Gastroesophageal sphincter (tissue), 4 donors: ENCODE measurements at places on chromosomes 5 and 9. TPM values are rescaled to one million over a fixed set of nuclear protein-coding genes. Genes with fewer than 3 reads are reported as not detected.

GRCh38 chr5:125530833-125531615 is 784.6 kb upstream of the ZNF608 start:
- H3K4me3 ChIP-seq = no peak overlapping the region
- no peaks in the 10 kb centered on the region for H3K36me3 ChIP-seq
- H3K27ac ChIP-seq = no peak overlapping the region

GRCh38 chr9:132596200-132596599 is 13.8 kb downstream of the BARHL1 start:
- ATAC-seq = no peak
- no peak overlapping the region for H3K4me3 ChIP-seq
- H3K36me3 ChIP-seq = peaks cover 84% of the 10 kb centered on the region
- H3K4me1 ChIP-seq = no peaks in the 10 kb centered on the region
- H3K27me3 ChIP-seq = peaks cover 53% of the 10 kb centered on the region
- no peak overlapping the region for H3K27ac ChIP-seq

DNA sequence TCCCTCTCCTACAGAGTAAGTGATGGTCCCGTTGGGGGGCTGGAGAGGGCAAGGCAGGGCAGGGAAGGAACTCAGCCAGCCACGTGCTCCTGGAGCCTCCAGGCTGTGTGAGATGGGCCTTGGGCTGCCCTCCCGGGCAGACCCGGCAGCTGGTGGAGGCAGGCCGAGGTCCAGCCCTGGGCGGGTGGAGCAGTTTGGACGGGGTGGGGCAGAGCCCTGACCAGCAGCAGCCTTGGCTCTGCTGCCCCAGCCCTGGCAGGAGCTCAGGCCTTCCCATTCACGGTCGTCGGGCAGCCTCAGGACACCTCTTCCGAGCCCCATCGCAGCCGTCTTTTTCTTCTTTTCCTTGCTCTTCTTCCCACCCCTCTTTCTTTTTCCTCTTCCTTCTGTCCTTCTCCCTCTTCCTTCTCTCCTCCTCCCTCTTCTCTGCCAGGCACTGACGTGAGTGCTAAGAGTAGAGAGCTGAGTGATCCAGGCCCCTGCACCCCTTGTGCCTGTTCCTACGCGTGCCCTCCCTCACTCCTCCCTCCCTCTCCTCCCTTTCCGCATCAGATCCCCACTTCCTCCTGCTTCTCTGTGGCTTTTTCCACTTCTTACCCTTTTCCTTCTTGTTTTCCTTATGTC is 42.8 kb downstream of the AMBP start:
- H3K4me3 ChIP-seq = no peak overlapping the region
- no peaks in the 10 kb centered on the region for H3K36me3 ChIP-seq
- no peak for ATAC-seq
- H3K27me3 ChIP-seq = no peaks in the 10 kb centered on the region

DNA sequence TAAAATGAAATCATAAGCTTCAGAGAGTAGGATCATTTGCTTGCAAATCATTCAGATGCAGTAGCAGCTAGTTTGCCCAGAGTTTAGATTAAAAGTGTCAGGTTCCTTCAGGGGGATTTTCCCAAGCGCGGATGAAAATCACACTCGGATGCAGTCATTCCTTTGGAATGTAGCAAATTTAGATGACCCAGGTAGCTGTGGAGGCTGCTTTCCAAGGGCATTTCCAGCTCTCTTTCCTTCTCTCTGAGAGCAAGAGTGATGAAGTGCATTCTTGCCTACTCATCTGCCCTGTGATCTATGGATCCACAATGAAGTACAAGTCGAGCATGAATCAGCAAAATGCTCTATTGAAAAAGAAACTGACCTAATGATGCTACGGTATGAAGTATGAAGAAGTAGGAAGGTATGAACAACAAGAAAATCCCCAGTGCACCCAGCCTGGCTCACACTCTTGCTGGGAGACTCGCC is 200.2 kb downstream of the PLK2 start:
- H3K4me3 ChIP-seq = no peak overlapping the region
- ATAC-seq = no peak
- no peaks in the 10 kb centered on the region for H3K36me3 ChIP-seq
- no peak overlapping the region for H3K27ac ChIP-seq

DNA sequence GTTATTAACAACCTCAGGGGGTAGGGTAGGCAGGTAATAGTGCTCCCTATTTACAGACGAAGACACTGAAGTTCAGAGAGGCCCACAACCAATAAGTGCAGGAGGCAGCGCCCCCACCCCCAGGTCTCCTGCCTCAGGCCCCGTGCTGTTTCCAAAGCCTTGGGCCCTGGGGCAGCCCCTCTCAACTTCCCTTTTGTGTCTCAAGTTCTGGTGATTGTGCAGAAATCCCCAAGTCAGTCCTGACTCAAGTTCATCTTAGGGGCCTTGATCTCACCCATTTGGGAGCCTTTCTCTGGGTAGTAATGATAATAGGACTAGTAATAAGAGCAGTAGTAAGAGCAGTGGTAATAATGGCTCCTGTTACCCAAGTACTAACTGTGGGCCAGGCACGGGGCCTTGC is 35.5 kb upstream of the ASS1 start:
- peaks cover 70% of the 10 kb centered on the region for H3K36me3 ChIP-seq
- H3K4me3 ChIP-seq = no peak overlapping the region
- H3K27me3 ChIP-seq = no peaks in the 10 kb centered on the region
- H3K27ac ChIP-seq = no peak overlapping the region
- ATAC-seq = no peak

DNA sequence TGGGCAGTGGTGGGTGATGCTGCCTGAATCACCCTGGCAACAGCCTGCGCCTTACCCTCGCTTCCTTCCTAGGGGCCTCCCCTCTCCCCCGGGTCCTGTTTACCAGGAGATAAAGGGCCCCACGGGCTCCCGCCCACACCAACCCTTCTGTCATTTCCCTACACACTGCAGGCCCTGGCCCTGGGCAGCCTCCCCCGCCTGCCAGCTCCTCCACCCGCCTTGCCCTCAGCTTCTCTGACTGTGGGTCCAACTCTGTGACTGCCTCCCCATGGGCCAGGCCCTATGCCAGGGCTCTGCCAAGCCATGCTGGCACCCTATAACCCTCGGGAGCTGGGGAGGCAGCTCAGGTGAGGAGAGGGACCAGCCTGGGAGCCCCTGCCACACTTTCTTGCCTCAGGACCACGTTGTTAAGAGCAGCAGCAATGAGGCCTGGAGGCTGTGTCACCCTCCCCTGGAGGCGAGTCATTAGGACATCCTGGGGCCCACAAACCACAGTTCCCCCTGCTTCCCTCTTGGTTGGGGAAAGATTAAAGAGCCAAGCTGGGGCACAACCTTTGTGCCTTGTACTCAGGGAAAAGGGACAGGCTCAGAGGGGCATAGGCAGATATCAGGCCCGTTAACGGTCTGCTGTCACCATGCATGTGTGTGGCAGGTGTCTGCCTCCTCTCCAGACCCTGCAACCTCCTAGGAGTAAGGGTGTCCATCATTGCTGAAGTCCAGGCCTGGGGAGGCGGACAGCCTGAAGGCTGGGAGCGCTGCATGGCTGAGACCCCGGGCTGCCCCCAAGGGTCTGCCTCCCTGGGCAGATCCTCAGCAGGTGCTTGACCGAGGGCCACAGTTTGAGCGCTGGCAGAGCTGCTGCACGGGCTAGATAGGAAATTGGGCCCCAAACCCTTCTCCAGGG is 2.8 kb downstream of the MGAT4B start:
- peaks cover 31% of the 10 kb centered on the region for H3K36me3 ChIP-seq
- H3K4me1 ChIP-seq = no peaks in the 10 kb centered on the region
- ATAC-seq = no peak
- no peaks in the 10 kb centered on the region for H3K27me3 ChIP-seq
- H3K27ac ChIP-seq = no peak overlapping the region
- H3K4me3 ChIP-seq = no peak overlapping the region

- H3K36me3 ChIP-seq = no peaks in the 10 kb centered on the region
- H3K27me3 ChIP-seq = peaks cover 16% of the 10 kb centered on the region
- ATAC-seq = no peak
- H3K27ac ChIP-seq = no peak overlapping the region
- no peak overlapping the region for H3K4me3 ChIP-seq
- H3K4me1 ChIP-seq = no peaks in the 10 kb centered on the region
These were observed 53.0 kb upstream of the SIMC1 start for GRCh38 chr5:176185133-176185733.

- no peak overlapping the region for H3K27ac ChIP-seq
- no peaks in the 10 kb centered on the region for H3K36me3 ChIP-seq
- H3K27me3 ChIP-seq = peaks cover 8% of the 10 kb centered on the region
- H3K4me1 ChIP-seq = no peaks in the 10 kb centered on the region
- ATAC-seq = no peak
These were observed 144.3 kb downstream of the MUSK start for GRCh38 chr9:110812886-110813285.

DNA sequence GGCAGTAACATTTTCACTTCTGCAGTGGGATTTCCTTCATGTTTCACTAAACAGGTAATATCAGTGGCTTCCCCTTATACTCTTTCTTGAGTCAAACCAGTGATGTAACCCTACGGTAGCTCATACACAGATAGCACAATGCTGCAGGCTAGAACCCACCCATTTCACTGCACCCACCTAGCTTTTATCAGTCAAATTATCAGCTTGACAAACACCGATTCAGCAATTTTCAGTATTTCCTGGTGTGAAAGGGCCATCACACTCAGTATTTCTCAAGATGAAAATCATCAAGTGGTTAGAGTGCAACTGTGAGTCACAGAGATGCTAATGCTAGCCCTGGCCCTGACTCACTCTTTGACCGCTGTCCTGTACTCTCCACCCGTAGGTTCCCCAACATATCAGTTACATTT is 242.3 kb upstream of the PTGER4 start:
- H3K4me1 ChIP-seq = no peaks in the 10 kb centered on the region
- no peaks in the 10 kb centered on the region for H3K36me3 ChIP-seq
- no peak overlapping the region for H3K27ac ChIP-seq
- H3K4me3 ChIP-seq = no peak overlapping the region
- H3K27me3 ChIP-seq = no peaks in the 10 kb centered on the region

DNA sequence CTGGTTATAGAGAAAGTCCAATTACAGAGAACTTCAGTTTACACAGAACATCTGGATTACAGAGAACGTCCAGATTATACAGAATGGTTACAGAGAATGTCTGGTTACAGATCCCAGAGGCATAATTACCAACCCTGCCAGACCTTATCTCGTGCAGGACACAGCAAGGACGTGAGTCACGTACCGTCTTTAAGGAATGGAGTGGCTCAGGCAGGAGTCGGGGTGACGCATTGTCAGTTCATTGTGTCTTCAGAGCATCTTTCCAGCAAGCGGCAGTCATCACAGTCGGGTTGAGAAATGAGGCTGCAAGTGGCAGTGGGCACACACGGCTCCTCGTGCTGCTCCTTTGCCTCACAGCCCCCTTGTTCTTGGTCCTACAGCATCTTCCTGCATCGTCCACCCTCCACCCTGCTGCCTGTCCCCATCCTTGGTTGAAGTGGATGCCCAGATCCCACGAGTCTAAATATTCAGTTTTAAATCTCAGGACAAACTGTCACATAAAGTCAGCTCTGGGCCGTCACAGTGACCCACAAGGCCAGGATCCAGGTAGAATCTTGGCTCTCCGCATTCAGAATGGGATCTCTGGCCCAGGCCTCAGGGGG is 30.0 kb upstream of the SLC6A19 start:
- no peak for ATAC-seq
- no peaks in the 10 kb centered on the region for H3K36me3 ChIP-seq
- H3K4me3 ChIP-seq = no peak overlapping the region
- H3K27ac ChIP-seq = no peak overlapping the region

GRCh38 chr9:26502311-26502710 is 390.3 kb downstream of the CAAP1 start:
- no peak overlapping the region for H3K4me3 ChIP-seq
- no peaks in the 10 kb centered on the region for H3K27me3 ChIP-seq
- no peak overlapping the region for H3K27ac ChIP-seq
- H3K36me3 ChIP-seq = no peaks in the 10 kb centered on the region

DNA sequence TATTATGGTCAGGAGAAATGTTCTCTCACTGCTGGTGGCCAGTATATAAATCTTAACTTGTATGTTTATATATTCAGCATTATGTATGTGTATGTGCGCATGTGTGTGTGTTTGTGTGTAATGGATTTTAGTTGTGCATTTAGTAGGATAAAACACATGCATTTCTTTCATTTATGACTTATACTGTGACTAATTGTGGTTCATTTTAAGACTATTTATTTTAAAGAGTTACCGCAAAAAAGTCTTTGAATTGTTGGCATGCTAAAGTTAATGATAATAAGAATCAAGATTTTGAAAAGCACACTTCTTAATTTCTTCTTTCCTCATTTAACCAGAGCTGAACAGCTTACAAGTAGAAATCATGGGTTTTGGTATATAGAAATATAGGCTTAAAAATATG is 60.9 kb downstream of the RAI14 start:
- peak overlapping the region; percentile 34 for H3K27ac ChIP-seq
- ATAC-seq = no peak
- H3K4me3 ChIP-seq = no peak overlapping the region
- H3K27me3 ChIP-seq = no peaks in the 10 kb centered on the region

GRCh38 chr5:7805379-7805778 is 45.6 kb downstream of the CFAP90 start:
- peaks cover 18% of the 10 kb centered on the region for H3K36me3 ChIP-seq
- no peak for ATAC-seq
- H3K27me3 ChIP-seq = no peaks in the 10 kb centered on the region
- H3K4me3 ChIP-seq = no peak overlapping the region
- no peak overlapping the region for H3K27ac ChIP-seq
- no peaks in the 10 kb centered on the region for H3K4me1 ChIP-seq

- no peak overlapping the region for H3K27ac ChIP-seq
- no peak for ATAC-seq
- no peaks in the 10 kb centered on the region for H3K36me3 ChIP-seq
- no peak overlapping the region for H3K4me3 ChIP-seq
These were observed 25.6 kb downstream of the CEP78 start for GRCh38 chr9:78261403-78262001.

DNA sequence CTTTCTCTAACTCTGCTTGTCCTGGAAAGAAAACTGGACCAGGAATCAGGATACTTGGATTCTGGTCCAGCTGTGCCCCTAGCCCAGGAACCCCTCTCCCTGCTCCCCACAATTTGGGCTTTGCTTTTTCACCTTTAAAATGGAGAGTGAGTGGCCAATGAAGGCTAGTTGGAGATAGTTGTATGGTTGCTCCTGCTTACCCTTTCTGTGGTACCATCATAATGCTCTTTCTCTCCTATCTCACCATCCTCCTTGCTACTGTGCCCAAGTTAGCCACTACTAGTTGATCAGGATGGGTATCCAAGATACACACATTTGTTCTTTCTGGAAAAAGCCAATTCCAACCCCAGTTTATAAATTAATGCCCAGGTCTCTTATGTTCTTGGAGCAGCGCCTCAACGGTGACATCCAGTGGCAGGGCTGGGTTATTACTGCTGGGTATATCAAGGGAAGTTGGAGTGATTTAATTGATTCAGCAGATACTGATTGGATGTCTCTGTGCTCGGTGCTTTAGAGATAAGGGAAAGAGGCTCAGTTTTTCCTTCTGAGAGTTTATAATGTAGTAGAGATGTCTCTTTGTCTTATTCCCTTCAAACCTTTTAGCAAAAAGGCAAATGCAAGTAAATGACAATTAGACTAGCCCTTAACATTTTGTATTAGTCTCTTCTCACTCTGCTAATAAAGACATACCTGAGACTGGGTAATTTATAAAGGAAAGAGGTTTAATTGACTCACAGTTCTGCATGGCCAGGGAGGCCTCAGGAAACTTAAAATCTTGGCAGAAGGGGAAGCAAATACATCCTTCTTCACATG is 38.5 kb downstream of the FAXDC2 start:
- H3K27ac ChIP-seq = no peak overlapping the region
- H3K4me1 ChIP-seq = peaks cover 3% of the 10 kb centered on the region
- no peaks in the 10 kb centered on the region for H3K27me3 ChIP-seq
- peak; percentile 64 for ATAC-seq
- H3K36me3 ChIP-seq = peaks cover 100% of the 10 kb centered on the region

ENTPD2 gene
- not detected for total RNA-seq

FOXD4 gene
- total RNA-seq = 0.78 TPM

PALM2AKAP2 gene
- total RNA-seq = 8.2 TPM

SLC25A48 gene
- not detected for total RNA-seq

NIPBL gene
- 57.9 TPM for total RNA-seq

DDX4 gene
- total RNA-seq = not detected

PCDHGA8 gene
- total RNA-seq = 3.0 TPM

SV2C gene
- total RNA-seq = 0.23 TPM

TMEM8B gene
- total RNA-seq = 23.8 TPM

ABL1 gene
- total RNA-seq = 147 TPM
